Vagina (tissue), 2 donors: ENCODE measurements at places on chromosomes 12 and 14.
A peak's percentile ranks its signal among the peaks of the same experiment; 100 is the strongest.

GRCh38 chr12:132084621-132085290 is 59.4 kb downstream of the DDX51 start:
- no peak for DNase-seq

- no peak for DNase-seq
These were observed 77.7 kb upstream of the MED13L start for GRCh38 chr12:116354950-116355783.

- peak; percentile 89 for DNase-seq
These were observed 27.1 kb downstream of the CCDC92 start for GRCh38 chr12:123945287-123946151.

GRCh38 chr12:57571926-57572762 is 18.8 kb upstream of the PIP4K2C start:
- DNase-seq = no peak

- DNase-seq = no peak
These were observed 170.9 kb upstream of the BMP4 start for GRCh38 chr14:54127526-54127925.

DNA sequence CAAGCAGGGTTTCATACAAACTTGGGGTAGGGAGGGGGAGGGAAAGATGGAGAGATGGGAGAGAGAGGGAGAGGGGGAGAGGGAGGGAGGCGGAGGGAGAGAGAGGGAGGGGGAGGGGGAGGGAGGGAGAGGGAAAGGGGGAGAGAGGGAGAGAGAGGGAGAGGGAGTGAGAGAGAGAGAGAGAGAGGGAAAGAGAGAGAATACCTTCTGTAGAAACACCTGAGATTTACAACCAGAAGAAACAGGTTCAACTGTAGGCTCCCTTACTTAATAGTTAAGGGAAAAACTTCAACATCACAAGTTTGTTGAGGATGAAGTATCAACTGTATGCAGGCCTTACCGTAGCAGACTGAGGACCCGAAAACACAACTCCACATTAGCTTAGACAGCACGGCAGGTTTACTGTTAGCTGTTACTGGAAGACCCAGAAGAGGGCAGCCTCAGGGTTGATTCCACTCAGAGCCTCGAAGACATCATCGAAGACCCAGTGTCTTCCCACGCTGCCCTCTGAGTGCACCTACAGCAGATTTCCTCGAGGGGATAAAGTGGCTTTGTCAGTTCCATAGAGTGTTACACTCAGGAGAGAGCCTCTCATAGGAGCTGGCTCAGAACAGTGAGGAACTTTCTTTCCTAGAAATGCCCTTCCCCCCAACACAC is 72.4 kb downstream of the NT5DC3 start:
- DNase-seq = no peak

- DNase-seq = no peak
These were observed 1.5 kb upstream of the SUPT16H start for GRCh38 chr14:21385188-21385904.

DNA sequence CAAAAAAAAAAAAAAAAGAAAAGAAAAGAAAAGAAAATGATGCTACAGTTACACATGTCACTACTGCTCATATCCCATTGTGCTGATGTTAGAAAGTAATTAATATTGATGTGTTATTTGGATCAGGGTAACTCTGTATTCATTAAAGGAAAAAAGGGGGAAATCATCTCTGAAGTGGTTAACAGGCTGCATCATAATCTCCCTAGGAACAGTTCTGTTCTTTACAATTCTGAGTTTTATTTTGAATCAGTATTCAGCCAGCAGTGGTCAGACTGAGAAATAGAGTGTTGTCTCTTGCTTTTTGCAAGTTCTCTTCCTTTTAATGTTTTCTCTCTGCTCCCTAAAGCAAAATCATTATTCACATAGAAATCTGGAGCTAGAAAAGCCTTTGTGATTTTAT is 128.6 kb upstream of the CRY1 start:
- no peak for DNase-seq

- no peak for DNase-seq
These were observed 76.1 kb downstream of the ALG10B start for GRCh38 chr12:38392554-38393144.

GRCh38 chr14:51202914-51203665 is 37.0 kb upstream of the TMX1 start:
- no peak for DNase-seq

- no peak for DNase-seq
These were observed 71.3 kb upstream of the DDX11 start for GRCh38 chr12:31002361-31002725.

DNA sequence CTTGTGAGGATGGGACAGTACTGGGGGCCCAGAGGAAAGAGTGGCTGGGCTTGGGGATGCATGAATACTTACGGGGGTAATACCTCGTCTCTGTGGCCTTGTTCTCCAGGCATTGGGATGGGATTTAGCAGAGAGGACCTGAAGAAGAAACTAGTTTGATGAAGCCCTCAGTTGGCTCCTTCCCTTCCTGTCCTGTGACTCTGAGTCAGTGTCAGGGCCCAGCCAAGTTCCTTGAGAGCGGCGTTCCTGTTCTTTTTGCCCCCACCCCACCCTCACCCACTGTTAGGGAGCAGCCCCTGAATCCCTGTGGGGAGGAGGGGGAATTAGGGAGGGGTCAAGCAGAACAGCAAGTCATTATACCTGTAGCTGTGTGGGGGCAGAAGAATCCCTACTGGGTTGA is 5.2 kb upstream of the LRP1-AS start:
- DNase-seq = no peak

GRCh38 chr12:15545334-15545733 is 223.0 kb downstream of the PTPRO start:
- DNase-seq = no peak

DNA sequence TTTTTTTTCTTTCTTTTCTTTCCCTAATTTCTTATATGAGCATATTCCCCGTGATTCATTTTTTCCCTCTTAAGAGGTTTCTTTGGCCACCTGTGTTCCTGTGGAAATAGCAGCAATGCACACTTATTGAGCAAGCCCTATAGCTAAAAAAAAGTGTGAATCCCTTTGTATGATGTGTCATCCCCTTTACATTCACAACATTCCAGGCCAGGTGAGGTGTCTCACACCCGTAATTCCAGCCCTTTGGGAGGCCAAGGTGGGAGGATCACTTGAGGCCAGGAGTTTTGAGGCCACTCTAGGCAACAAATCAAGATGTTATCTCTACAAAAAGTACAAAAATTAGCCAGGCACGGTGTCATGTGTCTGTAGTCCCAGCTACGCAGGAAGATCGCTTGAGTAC is 700.4 kb upstream of the TBX3 start:
- no peak for DNase-seq

GRCh38 chr12:74578486-74578885 is 40.9 kb downstream of the ATXN7L3B start:
- no peak for DNase-seq

GRCh38 chr14:55107766-55108554 is 21.1 kb upstream of the LGALS3 start:
- DNase-seq = peak; percentile 97

DNA sequence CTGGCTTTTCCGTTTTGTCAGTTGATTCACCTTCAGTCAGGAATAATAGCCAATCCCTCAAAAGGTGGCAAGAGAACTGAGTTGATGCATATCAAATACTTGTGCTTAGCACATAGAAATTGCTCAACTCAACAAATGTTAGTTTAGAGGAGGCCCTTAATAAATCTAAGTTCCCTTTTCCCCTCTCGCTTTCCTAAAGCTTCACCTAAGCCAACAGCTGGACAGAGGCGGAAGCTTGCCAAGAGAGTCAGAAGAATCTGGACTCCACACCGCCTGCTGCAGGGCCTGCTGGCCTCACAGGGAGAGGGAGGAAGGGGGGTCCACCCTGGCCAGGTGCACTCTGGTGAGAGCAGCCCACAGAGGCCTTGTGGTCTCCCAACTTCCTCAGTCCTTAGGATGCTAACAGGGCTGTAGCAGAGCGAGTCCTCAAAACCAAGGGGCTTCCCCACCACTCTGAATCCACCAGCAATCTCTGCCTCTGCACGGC is 213.1 kb downstream of the CHST11 start:
- DNase-seq = no peak

DNA sequence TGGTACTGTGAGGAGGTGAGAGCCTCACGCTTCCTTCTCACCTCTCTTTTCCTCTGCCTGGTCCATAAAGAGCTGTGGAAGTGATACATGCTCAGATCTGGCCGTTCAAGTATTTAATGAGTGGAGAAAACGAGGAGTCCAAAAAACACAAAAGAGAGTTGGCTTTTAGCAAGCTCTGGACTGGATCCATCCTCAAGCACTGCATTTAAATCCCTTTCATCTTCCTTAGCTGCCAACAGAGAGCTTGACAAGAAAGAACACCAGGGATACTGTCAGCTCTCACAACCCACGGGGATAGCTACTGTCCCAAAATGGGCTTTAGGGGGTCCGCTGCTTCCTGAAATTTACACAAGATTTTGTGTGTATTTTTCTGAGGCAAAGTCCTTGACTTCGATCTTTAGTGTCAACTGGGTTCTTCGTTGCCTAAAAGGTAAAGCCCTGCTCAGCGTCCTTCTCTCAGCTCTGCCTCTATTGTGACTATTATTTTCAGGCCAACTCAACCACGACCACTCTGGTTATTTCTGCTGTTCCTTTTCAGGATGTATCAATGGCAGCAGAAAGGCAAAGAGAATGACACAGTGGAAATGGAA is 120.9 kb downstream of the TMTC1 start:
- DNase-seq = no peak

- no peak for DNase-seq
These were observed 1.4 kb downstream of the WSB2 start for GRCh38 chr12:118059341-118060191.

DNA sequence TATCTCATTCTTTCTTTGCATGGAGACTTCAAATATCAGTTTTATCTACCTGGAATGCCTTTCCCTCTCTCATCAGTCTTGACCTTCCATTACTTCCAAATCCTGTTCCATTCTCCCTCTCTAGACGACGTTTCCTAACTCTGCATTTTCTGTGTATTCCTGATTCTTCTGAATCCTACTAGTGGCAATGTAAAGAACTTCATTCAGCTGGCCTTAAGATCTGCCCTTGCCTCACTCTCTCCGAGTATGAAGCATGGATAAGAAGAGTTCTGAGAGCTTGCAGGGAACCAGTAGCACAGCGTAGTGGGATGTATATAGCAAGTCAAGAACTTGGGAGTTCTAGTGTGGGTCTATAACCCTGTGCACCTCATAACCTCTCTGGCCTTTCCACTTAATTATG is 68.5 kb upstream of the HOXC13 start:
- DNase-seq = no peak

DNA sequence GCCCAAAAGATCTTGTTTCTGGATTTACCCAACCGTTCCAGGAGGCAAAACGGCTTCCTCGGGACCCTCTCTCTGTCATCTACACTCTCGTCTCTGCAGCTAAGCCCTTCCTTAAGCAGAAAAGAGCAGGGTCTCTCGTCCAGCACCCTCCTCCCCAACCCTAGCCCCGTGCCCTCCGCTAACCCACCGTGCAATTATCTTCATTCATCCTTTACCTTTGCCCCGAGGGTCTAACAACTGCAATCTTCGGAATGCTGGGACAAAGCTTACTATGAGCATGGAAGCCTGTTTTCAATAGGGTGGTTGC is 276 bp upstream of the BMAL2 start:
- DNase-seq = no peak

DNA sequence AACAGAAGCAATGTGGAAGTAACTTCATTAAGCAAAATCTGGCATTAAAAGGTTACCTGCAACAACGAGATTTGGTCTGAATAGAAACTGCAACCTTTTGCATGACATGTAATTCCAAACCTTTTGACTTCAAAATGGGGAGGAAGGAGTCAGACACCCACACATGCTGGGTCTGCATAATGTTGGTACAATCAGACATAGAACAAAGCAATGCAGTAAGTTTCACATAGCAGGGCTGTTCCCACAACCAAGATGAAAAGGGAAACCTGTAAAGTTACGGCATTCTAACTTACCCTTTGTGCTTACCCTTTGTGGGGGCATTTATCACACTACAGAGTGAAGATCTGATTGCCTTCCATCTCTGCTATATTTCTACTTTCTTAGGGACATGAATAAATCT is 10.1 kb upstream of the SLC35F4 start:
- no peak for DNase-seq

DNA sequence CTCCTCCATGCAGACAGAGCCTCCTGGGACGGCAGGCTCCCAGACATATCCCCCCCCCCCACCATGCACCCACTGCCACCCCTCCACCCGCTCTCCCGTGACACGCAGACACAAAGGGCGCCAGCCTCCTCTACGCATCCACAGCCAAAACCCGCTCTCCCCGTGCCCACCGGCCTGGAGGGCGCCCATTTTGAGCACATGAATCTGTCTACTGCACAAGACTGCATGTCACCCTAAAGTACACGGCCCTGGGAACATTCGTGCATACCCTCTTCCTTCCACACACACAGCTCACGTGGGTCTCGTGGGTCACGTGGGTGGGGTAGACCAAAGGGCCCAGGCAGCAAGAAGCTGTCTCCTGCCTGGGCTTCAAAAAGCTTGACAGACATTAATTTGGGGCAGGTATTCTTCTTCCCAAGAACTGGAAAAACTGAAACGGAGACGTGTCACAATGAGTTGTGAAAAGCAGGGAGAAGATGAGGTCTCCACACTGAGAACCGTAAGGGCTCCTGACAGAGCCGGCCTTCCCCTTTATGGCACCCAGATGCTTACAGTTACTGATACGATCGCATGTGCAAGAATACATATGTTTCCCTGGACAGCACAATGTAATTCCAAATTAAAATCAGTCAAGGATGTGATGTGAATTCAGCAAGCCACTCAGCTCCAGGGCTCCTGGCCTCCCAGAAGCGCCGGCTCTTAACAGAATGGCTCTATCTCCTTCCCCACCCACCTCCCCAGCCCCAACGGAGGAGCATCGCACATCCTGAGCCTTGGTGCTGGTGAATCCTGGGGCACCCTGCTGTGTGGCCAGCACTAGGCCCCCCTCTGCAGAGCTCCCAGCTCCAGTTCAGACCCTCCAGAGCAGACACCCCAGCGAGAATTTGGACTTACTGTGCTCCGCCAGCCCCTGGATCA is 1.9 kb downstream of the TGFB3 start:
- DNase-seq = no peak

GRCh38 chr12:2768224-2768961 is 26.4 kb upstream of the FKBP4 start:
- DNase-seq = no peak

- no peak for DNase-seq
These were observed 52.0 kb downstream of the PEBP1 start for GRCh38 chr12:118187751-118188435.

- DNase-seq = no peak
These were observed 23.6 kb downstream of the RASSF3 start for GRCh38 chr12:64633940-64634337.

DNA sequence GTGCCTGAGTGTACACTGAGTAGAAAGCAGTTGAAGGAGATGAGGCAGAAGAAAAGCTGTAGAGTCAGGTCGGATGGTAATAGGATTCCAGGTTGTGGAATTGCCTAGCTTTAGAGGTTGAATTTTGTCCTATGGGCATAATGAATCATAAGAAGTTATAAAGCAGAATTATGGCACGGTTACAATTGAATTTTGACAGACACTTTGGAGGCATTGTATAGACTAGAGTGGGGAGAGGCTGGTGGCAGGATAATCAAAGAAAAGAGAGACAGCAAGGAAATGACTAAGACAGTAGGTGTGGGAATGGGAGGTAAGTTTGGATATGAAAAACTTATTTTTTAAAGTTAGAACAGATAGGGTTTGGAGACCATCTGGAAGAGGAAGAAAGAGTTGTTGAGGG is 102.6 kb downstream of the NTN4 start:
- DNase-seq = no peak

- no peak for DNase-seq
These were observed 83.7 kb downstream of the HEATR5A start for GRCh38 chr14:31336646-31337045.

GRCh38 chr12:13061377-13061776 is 17.2 kb downstream of the FAM234B start:
- DNase-seq = no peak

GRCh38 chr14:54627540-54628363 is 60.8 kb downstream of the SAMD4A start:
- DNase-seq = no peak
